Cardiac septum (tissue), 1 donor: ENCODE measurements at places on chromosomes 11 and 22.

DNA sequence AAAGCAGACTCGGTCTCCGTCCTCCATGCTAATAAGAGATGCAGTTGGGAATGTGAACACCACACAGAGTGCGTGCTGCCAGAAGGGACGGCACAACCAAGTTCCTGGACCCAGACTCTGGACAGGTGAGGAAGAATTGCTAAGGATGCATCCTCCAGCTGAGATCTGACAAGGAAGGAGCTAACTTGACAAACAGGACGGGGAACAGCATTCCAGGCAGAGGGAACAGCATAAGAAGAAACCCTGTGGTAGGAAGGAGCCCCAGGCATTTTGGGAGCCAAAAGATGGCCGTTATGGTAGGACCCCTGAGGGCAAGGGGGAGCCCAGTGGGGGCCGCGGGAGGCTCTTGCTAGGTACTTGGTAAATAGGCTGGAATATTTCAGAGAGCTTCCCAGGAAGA lies 6.0 kb downstream of the OSM start:
- no peak for DNase-seq

GRCh38 chr11:8032122-8032521 lies 45.0 kb downstream of the EIF3F start:
- DNase-seq = peak; percentile 31

GRCh38 chr11:61963016-61963281 lies 4.5 kb downstream of the FTH1 start:
- DNase-seq = no peak

DNA sequence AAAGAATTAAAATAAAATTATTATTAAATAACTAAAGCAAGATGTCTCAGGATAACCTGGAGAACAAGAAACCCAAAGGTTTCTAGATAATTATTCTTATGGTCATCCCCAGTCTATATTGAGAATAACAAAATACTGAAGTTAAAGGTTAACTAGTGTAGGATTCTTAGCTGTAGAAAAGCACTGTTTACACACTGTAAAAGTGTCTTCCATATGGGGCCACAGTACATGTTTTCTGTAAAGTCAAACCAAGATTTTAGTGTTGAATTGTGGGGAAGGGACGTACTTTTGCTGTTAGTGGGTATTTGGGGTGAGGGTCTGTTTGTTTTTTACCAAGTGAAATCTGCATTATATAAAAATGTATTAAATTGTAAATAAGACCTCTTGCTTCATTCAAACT lies 47.5 kb upstream of the SOX6 start:
- DNase-seq = no peak

GRCh38 chr11:78205691-78206090 lies 17.0 kb downstream of the USP35 start:
- peak; percentile 67 for DNase-seq

DNA sequence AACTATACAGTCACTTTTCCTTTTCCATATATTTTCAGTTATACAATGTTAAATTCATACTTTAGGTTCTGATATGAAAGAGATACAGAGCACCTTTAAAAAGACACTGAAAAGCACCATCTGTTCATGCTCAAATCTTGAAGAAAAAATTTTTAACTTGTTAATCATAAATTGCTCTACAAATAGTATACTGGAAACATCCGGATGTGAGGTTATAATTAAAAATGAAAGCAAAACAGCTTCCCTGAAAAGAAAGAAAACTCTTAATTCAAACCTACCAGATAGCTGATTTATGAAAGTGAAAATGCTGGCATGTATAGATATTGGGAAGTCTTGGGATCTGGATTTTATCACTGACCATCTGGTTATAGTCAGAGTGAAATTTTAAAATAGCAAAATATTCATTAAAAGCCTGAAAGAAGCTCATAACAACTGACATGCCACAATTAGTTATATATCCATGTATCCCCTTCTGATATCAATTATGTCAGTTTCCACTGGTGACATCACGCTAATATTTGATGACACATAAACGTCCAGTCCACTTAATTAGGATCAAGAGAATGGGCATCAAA lies 740.0 kb downstream of the DLG2 start:
- DNase-seq = no peak

GRCh38 chr11:83613767-83614121 lies 327.6 kb upstream of the CCDC90B start:
- no peak for DNase-seq
